GM23248 (cell line): ENCODE measurements at places on chromosomes 16 and 17. TPM values are rescaled to one million over a fixed set of nuclear protein-coding genes. Genes with fewer than 3 reads are reported as not detected.

Gene CTRB1
- total RNA-seq: not detected in 2 replicates

Gene KCNG4
- total RNA-seq: not detected in 2 replicates

DNA sequence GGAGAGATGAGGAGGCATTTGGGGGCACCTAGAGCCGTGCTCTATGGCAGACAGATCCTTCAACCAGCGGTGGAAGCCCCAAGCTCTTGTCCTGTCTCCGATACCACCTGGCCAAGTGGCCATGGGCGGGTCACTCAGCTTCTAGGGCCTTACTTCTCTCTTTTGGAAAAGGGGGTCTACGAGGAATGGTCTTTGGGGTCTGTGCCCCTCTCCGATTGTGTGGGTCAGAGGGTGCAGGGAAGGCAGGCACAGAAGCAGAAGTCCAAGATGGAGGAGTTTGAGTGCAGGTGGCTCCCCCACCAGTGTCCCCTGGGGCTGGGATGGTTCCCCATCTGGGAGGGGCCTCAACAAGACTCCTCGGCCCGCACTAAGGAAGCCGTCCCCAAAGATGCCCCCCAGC, 116.7 kb downstream of the CCDC182 start:
- DNase-seq: no peak

DNA sequence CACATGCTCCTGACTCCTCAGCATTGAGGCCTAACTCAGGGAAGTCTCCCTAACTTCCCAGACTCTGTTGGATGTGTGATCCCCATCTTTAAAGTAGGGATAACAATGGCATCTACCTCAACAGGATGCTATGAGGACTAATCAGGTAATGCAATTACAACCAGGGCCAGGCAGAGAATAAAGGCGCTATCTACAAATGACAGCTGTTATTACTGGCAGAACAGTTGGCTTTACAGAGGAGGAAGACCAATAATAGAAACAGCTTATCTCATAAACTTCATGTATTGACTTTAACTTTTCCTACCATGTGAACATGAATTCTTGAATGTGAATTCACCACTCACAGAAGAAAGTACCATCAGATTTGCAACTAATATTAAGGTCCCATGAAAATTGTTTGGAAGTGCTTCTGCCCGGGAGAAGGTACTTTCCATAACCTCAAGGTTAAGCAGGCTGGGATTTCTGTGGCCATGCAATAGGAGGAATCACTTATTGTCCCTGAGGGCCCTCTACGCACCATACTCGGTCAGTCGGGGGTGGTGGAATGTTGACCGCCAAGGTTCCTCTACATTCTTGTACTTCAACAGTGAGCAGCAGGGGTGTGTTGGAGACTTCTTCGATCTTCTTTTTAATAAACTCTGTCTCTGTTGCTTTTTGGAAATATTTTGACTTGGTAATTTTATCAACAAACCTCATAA, 22.6 kb upstream of the ERN1 start:
- DNase-seq: no peak

DNA sequence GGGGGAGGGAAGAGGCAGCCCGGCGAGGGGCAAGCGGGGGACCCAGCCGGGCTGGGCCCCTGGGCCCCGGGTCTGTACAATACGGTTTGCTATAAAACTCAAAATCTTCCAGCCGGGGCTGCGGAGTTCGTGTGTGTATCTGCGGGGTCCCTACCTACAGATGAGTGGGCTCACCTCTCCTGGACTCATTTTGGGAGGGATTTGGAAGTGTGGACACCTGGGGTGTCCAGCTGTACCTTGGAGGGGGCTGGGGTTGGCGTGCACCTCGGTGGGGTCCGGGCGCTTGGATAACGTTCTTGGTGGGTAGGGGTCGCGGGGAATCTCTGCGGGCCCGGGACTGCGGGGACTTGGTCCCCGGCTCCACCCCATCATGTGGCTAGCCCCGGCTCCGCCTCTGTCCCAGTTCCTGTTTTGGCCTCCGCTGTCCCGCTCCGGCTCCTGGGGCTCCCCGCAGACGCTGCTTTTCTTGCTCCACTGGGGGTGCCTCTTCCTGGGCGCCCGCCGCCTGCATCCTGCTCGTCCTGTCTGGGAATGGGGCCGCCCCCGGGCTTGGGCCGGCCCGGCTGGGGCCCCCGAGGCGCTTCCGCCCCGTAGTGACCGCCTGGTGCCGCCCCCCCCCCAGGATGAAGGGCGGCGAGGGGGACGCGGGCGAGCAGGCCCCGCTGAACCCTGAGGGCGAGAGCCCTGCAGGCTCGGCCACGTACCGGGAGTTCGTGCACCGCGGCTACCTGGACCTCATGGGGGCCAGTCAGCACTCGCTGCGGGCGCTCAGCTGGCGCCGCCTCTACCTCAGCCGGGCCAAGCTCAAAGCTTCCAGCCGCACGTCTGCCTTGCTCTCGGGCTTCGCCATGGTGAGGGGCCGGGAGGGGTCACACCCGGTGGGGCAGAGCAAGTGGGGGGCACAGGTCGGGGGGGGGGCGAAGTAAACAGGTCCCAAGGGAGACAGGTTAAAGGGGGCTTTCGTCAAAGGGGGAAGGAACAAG, at the start of gene ORAI3:
TSS of gene ORAI3 (plus strand) at position 402 of the 983 bp plus-strand sequence. CDS start at position 624, 222 bp downstream.
- DNase-seq: peak; percentile 86

Gene MOSMO
- total RNA-seq: 11.7 and 17.1 TPM in 2 replicates

GRCh38 chr16:71540-72401, 660 bp downstream of the RHBDF1 start:
- peak; percentile 91 for DNase-seq

Gene GFAP
- 1.1 TPM in 1 of 2 replicates, not detected in the other for total RNA-seq

DNA sequence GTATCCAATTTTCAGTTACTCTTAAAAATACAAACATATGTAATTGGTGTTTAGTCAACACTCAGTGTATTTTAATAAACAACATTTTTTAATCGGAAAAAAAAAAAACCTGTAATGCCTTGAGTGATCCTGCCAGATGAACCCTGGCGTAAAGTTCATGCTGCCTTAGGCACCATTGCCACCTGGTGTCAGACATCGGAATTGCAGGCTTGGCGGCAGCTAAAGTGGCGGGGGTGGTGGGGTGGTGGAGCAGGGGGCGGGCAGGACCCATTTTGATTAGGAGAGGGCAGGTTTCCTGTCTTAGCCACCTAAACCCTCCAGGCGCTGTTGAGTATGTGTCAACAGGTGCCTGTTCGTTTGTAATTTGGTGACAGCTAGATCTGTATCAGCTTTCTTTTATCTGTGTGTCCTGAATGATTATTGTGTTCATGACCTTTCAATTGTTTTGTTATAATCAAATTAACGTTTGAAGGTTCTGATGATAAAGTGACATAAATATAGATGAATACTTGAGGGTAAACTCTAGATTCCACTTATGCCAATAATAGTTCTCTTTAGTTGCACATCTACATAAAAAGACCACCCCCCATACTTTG, 588.7 kb downstream of the CDH13 start:
- DNase-seq: peak; percentile 39

Gene PIK3R5
- 0.11 TPM in 1 of 2 replicates, not detected in the other for total RNA-seq

- no peak for DNase-seq
Observed at GRCh38 chr17:50424246-50424995, 1.6 kb upstream of the ACSF2 start.

GRCh38 chr16:3171855-3172593, 16.0 kb upstream of the OR1F1 start:
- peak; percentile 15 for DNase-seq

DNA sequence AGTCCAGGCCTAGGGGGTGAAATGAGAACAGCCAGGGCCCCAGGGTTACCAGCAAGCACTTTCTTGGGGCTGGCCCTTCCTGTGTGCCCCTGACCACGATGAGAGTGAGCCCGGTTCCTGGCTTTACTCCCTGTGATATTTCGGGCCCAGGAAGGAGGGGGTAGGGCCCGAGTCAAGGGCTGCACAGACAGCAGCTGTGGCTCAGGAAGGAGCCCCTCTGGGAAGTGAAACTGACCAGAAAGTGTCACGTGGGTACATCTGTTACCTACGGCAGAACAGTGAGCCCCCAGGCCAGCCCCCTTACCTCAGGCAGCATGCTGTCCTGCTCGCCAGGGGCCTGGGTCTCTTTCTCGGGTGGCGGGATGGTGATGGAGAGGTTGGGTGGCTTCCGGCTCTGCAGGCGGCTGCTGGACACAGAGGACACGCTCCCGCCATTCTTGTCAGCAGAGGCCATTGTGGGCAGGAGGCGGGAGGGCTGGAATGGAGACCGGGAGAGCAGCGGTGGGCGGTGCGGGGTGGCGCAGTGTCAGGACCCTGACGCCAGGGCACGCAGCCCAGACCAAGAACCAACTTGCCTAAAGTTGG, 13.8 kb downstream of the AANAT start:
- DNase-seq: no peak
